Osteocyte (in vitro differentiated cells): ENCODE measurements at places on chromosomes 1 and 21. TPM values are rescaled to one million over a fixed set of nuclear protein-coding genes. Genes with fewer than 3 reads are reported as not detected.

The THEM5 gene
- not detected in 2 replicates for total RNA-seq

The TTLL7 gene
- total RNA-seq = 6.8 and 8.6 TPM in 2 replicates

The C21orf91 gene
- total RNA-seq = 13.0 TPM in 2 replicates

The GUCA2B gene
- total RNA-seq = not detected in 2 replicates

The PKLR gene
- total RNA-seq = not detected in 2 replicates

GRCh38 chr1:184970691-184971161, 3.6 kb downstream of the NIBAN1 start:
- no peak for DNase-seq

DNA sequence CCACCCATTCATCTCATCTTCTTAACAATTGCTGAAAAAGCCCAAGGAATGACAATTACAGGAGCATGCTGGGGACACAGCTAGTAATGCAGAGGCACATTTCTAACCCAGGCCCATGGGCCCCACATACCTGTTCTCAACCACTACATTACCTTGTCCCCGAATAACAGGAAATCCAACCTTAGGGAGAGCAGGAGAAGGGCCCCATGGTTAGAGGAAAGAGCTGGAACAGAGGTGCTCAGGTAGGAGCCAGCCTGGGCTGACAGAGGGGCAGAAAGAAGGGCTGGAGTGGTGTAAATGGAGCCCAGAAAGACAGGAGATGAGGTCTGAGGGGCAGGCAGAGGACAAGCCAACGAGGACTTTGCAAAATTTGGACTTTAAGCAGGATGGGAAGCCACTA, 11.4 kb upstream of the S100A8 start:
- DNase-seq = no peak

GRCh38 chr1:158324395-158324794, 6.9 kb downstream of the CD1B start:
- DNase-seq = no peak

GRCh38 chr1:167538657-167539056, 14.9 kb downstream of the CREG1 start:
- DNase-seq = no peak

DNA sequence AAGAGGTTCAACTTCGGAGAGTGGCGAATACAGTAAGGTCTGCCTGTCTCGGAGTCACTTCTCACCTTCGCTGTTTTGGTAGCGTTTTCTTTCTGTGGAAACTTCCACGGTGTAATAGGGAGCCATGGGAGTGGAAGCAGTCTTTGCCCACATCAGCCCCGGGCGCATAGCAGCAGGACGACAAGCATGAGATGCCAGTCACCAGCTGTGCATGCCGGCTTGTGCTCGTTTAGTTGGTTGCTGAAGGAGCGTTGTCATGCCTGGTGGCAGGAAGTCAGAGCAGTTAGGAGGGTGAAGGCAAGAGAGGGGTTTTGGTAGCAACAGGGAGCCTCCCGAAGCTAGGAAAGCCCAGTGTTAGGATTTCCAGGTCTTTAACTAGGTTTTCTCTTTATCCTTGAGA, 58.8 kb downstream of the MRPS6 start:
- DNase-seq = peak; percentile 73

- no peak for DNase-seq
These were observed 771 bp upstream of the NTNG1 start for GRCh38 chr1:107139833-107140702.

- no peak for DNase-seq
These were observed 144.6 kb downstream of the GALNT2 start for GRCh38 chr1:230211436-230212145.

DNA sequence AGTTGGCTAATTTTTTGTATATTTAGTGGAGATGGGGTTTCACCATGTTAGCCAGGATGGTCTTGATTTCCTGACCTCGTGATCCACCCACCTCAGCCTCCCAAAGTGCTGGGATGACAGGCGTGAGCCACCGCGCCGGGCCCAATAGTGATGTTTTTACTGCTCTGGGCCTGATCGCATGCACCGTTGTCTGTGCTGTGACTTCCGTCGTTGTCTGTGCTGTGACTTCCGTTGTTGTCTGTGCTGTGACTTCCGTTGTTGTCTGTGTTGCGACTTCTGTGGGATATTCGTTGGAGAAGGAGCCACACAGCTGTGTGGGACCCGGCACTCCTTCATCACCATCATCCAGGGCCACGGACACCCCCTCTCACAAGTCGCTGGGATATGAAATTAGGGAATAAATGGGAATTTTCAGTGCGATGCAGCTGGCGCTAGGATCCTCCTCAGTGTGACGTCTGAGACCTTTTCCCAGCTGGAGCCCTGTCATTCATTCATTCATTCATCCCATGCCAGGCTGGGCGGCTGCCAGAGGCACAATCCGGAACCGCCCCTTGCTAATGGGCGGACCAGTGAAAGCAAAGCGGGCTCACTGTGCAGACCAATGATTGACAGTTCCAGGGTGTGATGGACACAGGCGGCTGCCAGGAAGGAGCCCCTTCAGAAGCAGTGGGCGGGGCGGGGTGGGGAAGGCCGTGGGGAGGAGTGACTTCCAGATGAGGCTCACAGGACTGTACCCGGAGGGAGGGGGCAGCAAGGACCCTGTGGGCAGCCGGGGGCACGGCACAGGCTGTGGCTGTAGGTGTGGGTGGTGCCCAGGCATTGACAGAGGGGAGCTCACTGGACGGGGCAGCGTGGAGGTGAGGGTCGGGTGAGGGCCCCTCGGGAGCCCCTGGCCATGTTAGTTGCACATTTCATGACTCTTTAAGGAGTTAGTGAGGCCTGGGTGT, 48.9 kb downstream of the PRKCZ start:
- DNase-seq = no peak

DNA sequence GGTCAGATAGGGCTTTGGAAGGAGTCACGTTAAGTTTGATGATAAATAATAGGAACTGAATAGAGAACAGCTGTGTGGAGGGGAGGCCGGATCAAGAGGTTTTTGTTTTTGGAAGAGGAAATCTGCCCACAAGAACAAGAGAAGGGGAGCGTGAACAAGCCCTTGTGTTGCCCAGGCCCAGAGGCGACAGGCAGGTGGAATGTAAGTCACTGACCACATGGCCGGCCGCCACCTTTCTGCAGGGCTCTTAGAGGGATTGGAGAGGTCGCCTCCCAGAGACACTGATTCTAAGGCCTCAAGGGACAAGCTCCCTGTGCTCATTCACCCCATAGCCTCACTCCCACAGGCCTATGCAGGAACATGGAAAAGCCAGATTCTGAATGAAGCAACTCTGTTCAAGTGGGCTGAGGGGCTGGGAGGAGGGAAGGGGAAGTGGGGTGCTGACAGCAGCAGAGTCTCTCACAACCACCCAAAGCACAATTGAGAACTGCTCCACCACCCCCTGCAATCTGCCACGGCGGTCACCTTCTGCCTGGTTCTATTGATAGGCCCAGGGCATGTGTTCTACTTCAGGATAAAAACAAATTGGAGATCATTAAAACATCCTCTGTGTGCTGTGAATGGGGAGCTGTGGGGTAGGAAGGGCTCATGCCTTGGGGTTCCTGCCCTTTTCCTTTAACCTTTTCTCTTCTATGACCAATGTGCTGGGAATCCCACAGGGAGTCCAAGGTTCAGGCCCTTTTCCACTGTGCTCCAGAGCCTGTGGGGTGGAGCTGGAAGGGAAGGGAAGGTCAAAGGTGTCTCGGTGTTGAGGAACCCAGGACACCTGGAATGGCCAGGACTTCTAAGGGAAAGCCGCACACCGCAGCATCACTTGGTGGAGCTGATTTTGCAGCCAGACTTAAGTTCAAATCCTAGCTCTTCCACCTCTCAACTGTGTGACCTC, 63.3 kb upstream of the PARP1 start:
- no peak for DNase-seq

- no peak for DNase-seq
These were observed 12.3 kb downstream of the EEIG2 start for GRCh38 chr1:108572182-108572581.

- DNase-seq = no peak
These were observed 530 bp upstream of the CD244 start for GRCh38 chr1:160863061-160863773.

DNA sequence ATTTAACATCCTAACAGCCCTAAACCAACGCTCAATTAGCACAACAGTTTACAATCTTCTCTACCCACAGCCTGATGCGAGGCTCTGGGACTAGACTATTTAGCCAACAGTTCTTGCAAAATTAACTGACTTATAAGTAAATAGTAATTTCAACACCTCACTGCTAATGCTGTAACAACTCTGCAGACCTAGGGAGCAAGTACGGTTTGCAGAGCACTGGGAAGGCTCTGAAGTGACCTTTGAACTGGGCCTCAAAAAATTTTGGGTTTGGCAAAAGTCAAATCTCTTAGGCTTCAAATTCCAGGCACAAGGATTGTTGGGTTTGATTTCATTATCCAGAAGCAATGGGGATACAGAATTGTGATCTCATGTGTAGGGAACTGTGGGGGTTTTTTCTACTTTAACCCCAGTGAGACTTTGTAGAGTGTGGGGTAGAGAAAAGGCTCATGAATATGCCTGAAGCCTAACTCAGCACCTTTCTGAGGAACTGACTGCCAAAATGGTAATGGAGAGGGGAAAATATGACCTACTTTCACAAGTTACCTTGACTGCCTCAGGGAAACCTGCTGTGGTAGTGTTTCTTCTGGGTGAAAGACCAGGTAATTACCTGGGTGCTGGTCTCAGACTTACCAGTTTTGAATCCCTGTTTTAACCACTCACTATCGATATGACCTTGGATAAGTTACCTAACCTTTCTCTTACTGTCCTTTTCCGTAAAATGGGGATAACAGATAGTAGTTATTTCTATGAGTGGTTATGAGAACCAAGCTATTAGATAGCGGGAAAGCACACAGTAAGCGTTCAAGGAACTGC, 889 bp upstream of the TXLNA start:
- no peak for DNase-seq

DNA sequence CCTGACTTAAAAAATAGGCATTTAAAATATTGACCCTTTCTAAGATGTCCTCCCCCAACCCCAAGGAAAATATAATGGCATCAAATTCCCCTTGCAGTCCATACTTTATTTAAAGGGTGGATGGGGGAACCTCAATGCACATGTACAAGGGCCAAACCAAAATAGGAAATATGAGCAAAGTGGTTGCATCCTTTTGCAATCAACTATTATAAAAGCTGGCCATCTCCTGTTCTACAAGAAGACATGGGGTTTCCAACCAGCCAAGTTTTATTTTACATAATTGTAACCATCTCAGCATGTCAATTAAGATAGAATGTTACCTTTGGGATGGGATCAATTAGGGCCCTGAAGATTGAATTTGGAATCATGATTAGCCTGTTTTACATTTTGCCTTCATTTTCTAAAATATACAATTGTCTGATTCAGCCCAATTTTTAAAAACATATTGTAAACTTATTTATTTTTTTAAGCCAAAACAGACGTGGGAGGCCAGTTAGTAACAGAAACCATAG, 146.7 kb upstream of the NFIA start:
- no peak for DNase-seq

DNA sequence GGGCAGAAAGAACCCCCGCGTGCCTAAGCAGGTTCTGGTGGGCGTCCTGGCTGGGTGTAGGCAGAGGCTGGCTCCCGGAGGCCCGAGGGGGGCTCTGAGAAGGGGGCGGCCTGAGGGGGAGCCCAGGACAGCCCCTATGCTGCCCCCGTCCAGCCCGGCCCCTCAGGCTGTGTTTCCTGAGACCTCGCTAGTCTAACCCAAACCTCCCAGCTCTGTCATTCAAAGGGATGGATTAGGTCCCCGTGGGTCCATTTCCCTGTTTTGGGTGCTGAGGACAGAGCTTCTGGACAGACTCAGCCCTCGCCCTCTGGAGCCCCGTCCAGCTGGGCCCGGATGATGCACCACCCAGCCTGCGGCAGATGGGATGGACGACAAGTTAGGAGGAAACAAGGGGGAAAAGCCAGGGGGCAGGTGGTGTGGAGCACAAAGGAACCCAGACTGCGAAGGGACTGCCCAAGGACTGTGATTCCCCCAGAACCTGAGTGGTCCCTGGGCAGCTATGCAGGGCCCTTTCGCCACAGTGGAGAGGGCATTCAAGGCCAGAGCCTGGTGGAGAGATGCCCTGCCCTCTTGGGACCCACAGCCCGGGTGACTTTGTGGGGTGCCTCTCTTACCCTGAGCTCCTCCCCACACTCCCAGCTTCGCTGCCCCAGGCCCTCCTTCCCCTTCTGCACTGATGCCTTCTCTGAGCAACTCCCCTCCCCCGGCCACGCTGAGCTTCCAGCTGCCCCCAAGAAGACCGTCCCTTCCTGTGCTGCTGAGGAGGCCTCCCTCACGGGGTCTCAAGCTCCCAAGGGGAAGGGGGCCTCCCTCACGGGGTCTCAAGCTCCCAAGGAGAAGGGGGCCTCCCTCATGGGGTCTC, 2.8 kb downstream of the HES4 start:
- no peak for DNase-seq

DNA sequence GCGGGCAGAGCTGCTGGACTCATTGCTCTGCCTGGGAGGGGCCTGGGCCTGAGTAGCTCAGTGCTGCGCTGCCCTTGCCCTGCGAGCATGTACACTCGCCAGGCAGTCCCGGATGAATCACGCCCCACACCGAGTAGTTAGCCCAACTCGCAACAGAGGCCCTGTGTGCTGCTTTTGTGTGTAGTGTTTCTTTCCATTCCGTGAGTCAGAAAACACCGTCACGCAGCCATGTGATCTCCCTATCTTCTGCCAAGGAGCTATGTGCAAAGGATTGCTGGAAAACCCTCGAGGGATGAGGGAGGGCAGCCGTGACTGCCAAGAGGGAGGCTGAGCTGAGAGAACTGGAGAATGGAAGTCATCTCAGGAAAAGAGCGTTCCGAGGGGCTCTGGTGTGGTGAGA, 37.3 kb downstream of the NENF start:
- DNase-seq = peak; percentile 88

DNA sequence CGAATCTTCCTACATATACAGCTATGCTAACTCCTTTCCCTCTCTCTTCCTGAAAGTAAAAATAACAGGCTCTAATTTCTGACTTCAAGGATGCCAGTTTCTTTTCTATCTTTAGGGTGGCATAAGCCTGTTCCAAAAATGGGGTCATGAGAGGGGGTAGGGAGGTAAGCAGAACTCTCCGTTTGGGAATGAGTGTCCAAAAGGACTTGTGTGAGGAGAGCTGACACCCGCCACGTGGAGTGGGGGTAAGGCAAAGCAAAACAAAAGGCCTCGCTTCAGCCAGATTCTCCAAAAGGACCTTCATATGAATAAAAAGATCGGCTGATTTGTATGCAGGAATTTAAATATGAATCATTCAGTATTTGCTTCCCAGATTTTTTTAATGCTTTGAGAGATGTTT, 28.6 kb downstream of the PLPPR4 start:
- DNase-seq = no peak

DNA sequence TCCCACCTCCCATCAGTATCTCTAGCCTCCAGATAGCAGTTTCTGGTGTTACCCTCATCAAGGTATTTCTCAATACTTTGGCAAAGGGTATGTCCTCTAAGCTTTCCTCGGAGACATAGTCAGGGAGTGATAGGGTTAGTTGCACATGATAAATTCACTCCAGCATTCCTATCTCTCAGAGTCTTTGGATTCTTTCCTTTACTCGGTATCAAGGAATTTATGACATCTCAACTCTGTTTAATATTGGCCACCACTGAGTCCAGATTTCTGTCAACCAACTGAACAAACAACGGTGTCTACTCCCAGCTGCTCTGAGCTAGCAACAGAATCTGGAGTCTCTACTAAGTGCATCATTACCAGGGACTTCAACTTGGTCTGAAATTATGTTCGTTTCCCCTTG, 233.4 kb downstream of the TM2D1 start:
- DNase-seq = no peak

- DNase-seq = peak; percentile 32
These were observed 15.1 kb downstream of the GJA5 start for GRCh38 chr1:147745271-147745670.
